ENCODE measurements at places on chromosomes 12 and 14. TPM values are rescaled to one million over a fixed set of nuclear protein-coding genes. Genes with fewer than 3 reads are reported as not detected.

Gene RNASE7
- not detected for total RNA-seq

Gene BDKRB2
- 9.5 TPM for total RNA-seq

Gene SLC7A8
- 0.34 TPM for total RNA-seq

Gene MIP
- not detected for total RNA-seq

Gene NYNRIN
- total RNA-seq: 9.6 TPM

Gene SERPINA5
- under 0.01 TPM for total RNA-seq

Gene PTCSC3
- not detected for total RNA-seq

Gene HOXC12
- total RNA-seq: not detected

Gene COL2A1
- 0.17 TPM for total RNA-seq

Gene RNASE3
- not detected for total RNA-seq

Gene LMO3
- not detected for total RNA-seq

Data from bronchus fibroblast of lung (primary cell).